NCI-H2081 (cell line): ENCODE measurements at places on chromosomes 13 and 19.

- DNase-seq = no peak
These were observed 190.9 kb downstream of the ZNF486 start for GRCh38 chr19:20357921-20358320.

- DNase-seq = no peak
These were observed 473.1 kb downstream of the TDRD3 start for GRCh38 chr13:60869941-60870613.

DNA sequence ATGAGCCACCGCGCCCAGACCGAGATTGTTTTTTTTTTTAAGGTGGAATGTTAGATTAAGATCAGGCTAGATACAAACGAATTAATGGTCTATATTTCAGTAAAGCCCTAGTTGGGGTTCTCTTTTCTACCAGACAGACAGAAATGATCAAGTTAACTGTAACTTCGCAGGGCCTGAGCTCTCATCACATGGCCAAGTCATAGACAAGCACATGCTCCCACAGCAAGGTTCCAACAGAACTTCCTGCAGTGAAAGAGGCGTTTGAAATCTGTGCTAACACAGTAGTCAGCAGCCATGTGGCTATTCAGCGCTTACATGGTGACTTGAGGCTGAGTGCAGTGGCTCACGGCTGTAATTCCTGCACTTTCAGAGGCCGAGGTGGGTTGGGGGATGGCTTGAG lies 34.7 kb upstream of the SEMA6B start:
- DNase-seq = no peak

GRCh38 chr13:82688400-82688994 lies 1193.8 kb downstream of the SLITRK1 start:
- DNase-seq = no peak

- no peak for DNase-seq
These were observed 820.2 kb downstream of the GPC5 start for GRCh38 chr13:92218615-92219014.
